Cerebellar nuclear complex (tissue), 1 donor: ENCODE measurements at places on chromosomes 12 and 14.

DNA sequence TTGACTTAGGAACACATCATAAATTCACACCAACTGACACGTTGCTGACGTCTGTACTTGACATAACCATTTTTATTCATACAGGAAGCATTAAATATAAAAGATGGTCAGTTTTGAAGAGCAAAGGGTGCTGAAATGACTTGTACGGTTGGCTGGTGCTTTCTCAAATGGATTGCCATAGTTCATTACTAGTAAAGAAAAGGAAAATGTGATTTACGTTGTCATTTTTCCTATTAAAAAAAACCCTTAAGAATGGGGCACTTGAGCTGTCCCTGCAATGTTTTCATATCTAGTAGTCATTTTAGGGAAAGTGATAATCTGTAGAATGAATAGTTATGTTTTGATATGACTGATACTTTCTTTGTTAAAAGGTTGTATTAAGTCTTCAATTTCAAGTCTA, 22.5 kb upstream of the MANSC4 start:
- DNase-seq, result no peak

- DNase-seq, result no peak
These were observed 473.9 kb downstream of the BCL11B start for GRCh38 chr14:98798099-98798498.

DNA sequence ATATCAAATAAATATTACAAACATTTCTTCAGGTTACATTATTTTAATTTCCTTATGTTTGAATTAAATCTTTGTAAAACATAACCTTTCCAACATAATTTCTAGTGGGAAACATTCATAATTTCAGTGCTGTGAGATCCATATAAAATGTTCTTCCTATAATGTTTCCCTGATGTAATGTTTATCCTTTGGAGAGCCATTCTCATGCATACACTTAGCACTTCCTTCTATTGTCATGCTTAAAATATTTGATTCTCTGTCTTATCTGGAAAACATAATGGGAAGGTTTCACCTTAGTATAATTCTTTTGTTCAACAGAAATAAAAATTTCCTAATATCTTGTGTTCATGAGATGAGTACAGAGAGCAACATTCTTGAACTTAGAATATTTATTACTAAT, 472.5 kb downstream of the ADAMTS20 start:
- DNase-seq, result no peak

- DNase-seq, result no peak
These were observed 14.5 kb downstream of the TNFAIP2 start for GRCh38 chr14:103137689-103138300.
